Chondrocyte (in vitro differentiated cells): ENCODE measurements at places on chromosomes 6 and 20. TPM values are rescaled to one million over a fixed set of nuclear protein-coding genes. Genes with fewer than 3 reads are reported as not detected.

- DNase-seq = no peak
Measured at GRCh38 chr6:24539416-24539815, 44.6 kb downstream of the ALDH5A1 start.

GRCh38 chr6:158500016-158500735, 59.7 kb upstream of the TMEM181 start:
- no peak for DNase-seq

- no peak for DNase-seq
Measured at GRCh38 chr6:20001286-20001685, 164.1 kb downstream of the ID4 start.

GRCh38 chr20:49675368-49676151, 38.1 kb downstream of the B4GALT5 start:
- DNase-seq = no peak

DNA sequence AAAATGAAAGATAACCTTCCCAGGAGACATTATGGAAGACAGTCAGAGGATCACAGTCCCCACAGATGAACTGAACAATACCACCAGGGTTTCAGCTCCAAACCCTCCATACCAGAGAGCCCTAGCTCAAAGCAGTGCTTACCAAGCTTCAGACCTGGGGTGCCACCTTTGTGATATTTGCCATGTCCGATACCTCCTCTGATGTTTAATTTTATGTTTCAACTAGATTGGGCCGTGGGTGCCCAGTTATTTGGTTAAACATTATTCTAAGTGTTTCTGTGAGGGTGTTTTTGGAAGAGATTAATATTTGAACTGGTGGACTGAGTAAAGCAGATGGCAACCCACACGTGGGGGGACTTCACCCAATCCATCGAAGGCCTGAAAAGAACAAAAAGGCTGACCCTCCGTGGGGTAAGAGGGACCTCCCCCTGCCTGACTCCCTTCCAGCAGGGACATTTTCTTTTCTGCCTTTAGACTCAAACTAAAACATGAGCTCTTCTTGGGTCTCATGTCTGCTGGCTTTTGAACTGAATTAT, 11.8 kb downstream of the SCML4 start:
- no peak for DNase-seq

DNA sequence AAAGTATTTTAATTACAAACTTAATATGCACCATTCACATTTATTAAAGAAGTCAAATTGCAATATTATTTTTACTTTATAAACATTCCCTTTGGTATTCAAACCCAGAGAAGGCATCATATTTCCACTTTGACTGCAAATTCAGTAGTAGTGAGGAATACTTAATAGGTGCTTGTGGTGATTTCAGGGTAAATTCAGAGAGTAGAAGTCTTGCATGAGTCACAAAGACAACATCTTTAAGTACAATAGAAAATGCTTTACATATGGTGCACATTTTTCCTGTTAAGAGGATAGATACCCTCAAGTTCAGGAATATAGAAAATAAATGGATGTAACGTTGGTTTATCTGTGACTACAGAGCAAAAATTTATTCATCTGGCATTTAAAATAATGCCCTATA, 390.2 kb downstream of the TENT5A start:
- no peak for DNase-seq

DNA sequence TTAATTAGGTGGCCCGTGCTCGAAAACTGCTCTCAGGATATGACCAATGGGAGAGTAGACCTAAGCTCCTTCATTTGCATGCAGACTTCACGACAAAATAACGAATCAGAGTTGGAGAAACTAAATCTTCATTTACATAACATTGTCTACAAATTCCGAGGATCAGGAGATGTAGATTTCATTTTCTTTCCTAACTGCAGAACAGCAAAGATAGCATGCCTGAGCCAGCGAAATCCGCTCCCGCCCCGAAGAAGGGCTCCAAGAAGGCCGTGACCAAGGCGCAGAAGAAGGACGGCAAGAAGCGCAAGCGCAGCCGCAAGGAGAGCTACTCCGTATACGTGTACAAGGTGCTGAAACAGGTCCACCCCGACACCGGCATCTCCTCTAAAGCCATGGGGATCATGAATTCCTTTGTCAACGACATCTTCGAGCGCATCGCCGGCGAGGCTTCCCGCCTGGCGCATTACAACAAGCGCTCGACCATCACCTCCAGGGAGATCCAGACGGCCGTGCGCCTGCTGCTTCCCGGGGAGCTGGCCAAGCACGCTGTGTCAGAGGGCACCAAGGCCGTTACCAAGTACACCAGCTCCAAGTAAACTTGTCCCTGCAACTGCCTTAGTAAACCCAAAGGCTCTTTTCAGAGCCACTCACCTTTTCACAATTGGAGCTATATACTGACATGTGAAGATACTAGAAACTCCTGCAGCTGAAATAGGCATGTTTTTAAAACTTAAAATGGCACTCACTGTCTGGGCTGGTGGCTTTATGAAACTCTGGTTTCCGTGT, 96.5 kb downstream of the HFE start:
- DNase-seq = no peak

DNA sequence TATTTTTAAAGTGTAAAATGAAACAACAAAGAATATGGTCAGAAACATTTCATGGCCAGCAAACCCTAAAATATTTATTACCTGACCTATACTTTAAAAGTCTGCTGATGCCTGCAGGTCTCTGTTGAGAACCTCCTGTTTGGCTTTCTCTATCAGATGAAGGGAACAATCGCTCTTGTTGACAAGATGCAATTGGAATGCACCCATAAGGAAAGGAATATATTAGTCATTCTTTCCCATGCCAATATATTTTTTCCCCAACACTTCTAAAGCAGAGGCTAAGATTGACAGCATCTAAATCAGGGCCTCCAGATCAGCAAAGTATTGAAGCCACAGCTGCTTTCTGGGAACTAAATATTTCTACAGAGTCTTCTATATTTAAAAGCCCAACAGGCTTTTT, 897.8 kb downstream of the EPHA7 start:
- no peak for DNase-seq

DNA sequence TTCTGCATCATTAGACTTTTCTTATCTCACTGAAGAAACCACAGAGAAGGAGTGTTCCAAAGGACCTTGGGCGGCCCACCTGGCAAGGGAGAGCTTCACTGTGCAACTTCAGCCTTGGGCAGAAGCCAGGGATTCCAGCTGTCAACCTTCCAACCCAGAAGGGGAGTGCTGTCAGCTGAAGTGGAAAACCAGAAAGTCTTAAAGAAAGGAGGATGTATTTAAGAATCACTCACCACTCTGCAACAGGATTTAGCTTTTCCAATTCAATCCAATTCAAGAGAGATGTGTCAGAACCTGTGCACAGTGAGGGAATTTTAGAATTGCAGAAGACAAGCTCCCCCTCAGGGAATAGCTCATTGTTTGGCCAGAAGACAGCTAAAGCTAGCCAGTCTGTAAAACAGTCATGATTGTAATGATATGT, 553.7 kb downstream of the CD83 start:
- no peak for DNase-seq

DNA sequence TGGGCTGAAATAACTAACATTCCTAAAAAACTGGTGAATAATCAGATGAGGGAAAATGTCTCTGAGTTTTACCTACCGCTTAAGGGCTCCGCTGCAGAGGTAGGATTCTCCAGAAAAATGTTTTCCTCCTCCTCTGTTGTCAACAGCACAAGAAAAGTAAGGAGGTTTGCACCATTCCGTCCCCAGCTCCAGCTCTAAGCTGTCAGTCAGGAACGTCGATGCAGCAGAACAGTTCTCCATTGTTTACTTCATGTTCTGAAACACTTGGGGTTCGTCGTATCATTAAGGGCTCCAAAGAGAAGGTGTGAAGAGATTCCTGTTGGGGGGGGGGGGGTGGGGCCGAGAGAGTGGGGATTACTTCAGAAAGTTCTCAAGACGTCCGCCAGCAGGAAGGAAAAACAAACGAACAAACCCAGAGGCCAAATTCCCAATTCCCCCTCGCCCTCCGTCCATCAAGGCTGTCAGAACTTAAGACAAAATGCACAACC, 734 bp downstream of the MMS22L start:
- DNase-seq = no peak

DNA sequence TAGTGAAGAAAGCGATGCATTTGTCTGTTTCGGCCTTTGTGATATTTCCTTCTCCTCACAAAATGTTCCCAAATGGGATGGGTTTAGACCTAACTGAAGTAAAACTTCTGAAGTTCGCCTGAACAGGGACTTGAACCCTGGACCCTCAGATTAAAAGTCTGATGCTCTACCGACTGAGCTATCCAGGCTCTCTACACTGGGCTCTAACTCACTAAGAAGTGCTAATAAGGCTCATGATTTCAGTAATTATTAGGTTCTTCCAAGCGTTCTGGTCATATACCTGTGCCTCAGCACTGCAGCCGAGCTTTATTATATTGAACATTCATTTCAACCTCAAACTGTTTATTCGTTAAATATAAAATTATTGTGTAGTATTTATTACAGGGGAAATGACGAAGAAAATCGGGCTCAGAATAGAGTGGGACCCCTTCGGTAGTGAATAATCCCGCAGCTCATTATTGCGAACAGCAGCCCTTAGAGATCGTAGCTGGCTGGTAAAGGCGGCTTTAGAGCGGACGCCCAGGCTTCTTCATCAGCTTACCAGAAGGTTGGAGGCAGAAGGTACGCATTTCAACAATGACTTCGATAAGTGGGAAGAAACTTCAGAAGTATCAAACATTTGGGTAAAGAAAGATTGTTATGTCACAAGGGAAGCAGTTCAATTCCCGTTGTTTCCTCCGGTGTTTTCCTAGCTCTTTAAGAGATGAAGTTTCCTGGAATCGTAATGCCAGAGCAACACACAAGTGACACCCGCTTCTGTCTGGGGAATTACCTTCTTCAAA, 119.0 kb upstream of the ZNF184 start:
- no peak for DNase-seq

DNA sequence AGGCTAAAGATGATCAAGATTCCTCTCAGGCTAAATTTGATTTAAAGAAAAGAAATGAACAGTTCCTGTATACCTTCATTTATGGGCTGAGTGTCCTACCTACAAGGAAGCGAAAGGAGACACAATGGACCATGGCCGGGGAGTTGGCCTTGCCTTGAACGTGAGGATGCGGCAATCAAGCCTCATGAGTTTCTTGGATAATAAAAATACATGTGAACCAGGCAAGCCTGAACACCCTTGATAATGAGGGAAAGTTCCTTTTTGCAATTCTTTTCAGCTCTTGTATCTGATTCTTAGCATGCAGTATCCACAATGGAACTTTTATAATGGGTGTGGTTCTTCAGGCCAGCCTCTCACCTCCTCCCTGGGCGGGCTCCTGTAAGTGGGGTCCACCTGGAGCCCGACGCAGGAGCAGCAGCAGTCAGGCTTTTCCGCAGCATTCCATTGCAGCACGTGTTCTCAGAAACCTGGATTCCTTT, 83.8 kb downstream of the RNASET2 start:
- no peak for DNase-seq

DNA sequence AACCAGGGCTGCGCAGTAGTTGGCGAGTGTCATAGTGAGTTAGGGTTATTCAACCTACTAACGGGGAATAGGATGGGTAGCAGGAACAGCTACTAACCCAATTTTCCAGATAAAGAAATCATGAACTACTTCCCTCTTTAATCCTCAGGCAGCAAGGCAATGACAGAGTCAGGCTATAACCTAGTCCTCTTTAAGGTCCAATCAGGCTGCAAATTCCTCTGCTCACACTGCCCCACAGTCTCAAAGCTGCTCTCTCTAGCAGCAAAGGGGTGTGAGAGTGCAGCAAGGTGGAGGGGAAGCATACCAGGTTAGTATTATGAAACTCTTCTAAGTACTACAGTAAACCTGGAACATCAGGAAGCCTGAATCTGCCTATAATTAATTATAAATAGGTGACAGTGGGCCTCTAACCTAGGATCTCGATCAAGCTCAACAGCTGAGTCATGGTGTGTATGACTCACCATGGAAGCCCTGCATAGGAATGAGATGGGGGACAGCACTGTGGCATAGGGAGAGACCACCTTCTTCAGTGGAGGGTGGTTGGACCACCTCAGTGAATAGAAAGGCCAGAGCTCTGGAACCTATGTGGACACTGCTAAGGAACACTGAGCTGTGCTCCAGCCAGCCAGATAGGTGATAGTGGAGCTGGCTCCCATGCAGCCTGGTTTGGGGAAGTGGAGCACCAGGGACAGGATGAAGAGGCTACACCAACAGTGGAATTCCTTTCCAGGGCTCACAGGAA, 7.9 kb downstream of the PEX6 start:
- DNase-seq = no peak

DNA sequence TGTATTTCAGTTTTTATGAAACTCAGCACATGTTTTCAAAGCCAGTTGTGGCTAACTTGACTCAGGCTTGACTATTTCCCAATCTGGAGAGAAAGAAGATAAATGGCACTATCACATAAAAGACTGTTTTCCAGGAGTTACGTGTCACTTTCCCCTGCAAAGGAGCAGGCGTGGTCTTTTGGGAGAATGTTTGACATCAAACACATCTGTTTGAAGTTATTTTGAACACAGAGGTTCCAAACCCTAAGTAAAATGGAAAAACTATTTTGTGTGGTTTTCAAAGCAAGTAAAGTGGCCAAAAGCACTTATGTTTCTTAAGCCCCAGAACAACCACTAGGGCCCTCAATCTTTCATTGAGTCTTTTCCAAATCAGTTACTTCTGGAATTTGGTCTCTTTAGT, 89.7 kb downstream of the FOXF2 start:
- DNase-seq = no peak

DNA sequence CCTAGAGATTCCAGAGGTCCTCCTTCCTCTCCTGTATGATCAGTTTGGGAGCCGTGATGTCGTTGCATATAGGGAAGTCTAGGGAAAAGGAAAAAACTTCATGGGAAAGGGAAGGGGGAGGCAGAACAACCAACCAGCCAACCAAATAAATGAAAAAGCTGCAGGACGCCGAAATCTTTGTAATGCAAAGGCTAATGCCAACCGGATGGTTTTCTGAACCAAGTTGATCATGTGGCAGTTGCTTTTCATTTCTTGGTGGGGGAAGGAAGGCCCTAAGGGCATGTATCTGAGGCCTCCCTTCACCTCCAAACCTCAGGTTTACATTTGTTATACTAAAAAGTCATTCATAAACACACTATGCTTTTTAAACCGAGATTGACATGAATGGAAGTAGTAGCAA, 167.2 kb downstream of the ARID1B start:
- no peak for DNase-seq

DNA sequence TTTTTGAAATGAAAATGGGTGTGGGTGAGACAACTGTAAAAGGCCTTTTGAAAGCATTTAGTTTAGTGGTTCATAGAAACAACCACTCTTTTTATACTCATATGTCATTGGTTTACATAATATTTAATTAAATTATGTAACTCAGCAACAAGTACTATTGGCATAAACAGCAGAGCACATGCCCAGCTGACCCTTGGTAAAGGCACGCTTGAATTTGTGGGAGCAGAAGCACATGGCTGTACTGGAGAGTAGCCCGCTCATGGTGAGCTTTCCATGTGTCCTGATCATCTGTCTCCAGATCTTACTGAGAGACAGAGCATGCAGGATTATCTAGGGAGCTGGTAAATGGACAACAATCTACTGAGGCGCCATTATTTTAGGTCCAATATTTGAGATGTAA, 17.1 kb upstream of the KLHL31 start:
- no peak for DNase-seq

- no peak for DNase-seq
Measured at GRCh38 chr6:75204217-75204958, 1.5 kb downstream of the COL12A1 start.

- no peak for DNase-seq
Measured at GRCh38 chr6:159760602-159761057, 1.2 kb upstream of the ACAT2 start.

Gene C2
- total RNA-seq = 0.52 to 1.5 TPM (median 0.56 TPM) in 3 replicates

Gene ARMH2
- total RNA-seq = not detected in 3 replicates

Gene HLA-G
- total RNA-seq = 0.30 to 0.46 TPM in 2 of 3 replicates, not detected in the other

Gene FAM209B
- not detected in 3 replicates for total RNA-seq

Gene OR2H1
- total RNA-seq = not detected in 3 replicates

Gene MYH7B
- total RNA-seq = 0.30 to 0.64 TPM in 2 of 3 replicates, not detected in the other

Gene GSTA2
- total RNA-seq = not detected in 3 replicates
